ENCODE measurements at places on chromosomes 1 and 21.

DNA sequence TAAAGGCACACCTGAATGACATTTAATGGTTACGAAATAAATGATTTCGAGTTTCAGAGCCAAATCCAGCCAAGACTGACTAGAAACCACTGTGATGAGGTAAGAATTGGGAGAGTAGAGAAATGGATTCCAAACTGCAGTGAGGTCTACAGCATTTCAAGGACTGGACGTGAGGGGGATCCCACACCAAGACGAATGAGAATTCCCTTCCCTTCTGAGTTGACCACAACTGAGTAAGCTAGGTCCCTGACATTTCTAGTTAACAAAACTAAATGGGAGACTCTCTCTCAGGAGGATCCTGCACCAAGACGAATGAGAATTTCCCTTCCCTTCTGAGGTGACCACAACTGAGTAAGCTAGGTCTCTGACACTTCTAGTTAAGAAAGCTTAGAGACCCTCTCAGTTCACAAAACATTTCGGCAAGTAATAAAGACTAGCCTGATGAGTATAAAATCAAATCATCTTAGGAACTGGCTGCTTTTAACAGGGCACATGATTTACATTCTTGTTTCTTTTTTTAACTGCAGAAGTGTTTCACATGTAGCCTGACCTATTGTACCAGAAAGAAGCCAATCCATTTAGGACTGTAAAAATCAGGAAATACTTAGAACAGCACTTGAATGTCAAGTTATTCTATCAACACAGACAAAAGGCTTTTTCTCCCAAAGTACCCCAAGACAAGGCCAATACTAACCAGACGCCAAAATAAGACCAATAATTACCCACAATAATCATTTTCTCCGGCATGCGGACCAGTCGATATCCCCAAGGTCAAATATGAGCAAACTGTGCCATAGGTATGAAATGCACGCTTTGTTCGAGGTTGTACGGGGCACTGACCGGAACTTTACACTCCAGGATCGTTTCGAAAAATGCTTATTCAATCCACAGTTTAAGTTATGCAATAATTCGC, 1.4 kb upstream of the SPATA1 start:
- no peak for DNase-seq

- DNase-seq, result no peak
Measured at GRCh38 chr1:196152975-196153374, 455.3 kb downstream of the KCNT2 start.

DNA sequence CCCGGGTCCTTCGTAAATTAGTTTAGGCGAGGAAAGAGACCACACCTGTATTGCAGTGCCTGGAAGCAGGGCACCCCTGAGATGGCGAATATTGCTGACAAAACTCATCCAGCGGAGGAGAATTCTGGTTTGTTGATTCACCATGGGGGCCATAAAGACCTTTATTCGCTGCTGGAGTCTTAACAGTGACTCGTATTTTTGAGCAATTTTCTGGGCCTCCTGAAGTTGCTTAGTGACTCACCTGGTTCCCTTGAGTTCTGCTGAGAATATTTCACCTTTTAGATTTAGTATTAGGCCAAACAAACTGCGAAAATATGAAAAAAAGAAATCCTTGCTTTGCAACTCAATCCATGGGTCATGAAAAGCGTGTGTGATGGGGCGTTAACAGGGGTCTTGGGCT, 20.6 kb upstream of the H6PD start:
- DNase-seq, result no peak

- DNase-seq, result no peak
Measured at GRCh38 chr1:62068978-62069377, 125.7 kb upstream of the L1TD1 start.

DNA sequence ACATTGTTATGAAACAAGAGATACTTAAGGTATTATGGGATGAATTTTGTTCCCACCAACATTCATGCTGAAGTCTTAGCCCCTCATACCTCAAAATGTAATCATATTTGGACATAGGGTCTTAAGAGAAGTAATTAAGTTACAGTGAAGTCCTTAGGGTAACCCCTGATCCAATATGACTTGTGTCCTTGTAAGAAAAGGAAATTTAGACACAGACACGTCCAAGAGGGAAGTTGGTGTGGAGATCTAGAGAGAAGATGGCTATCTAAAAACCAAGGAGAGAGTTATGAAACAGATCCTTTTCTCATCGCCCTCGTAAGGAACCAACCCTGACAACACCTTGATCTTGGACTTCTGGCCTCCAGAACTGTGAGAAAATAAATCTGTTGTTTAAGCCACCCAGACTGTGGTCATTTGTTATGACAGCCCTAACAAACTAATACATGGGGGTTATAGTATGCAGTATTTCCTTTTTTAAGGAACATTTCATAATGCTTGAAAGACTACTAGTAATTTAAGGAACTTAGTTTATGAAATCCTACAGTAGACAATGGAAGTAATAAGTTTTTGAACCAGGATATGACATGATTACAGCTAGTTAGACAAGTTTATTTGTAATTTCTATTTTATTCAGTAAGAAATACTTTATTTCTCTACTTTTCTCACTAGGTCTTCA, 875.5 kb upstream of the ADGRL2 start:
- DNase-seq, result no peak

- DNase-seq, result no peak
Measured at GRCh38 chr1:200410566-200410878, 686 bp upstream of the ZNF281 start.

DNA sequence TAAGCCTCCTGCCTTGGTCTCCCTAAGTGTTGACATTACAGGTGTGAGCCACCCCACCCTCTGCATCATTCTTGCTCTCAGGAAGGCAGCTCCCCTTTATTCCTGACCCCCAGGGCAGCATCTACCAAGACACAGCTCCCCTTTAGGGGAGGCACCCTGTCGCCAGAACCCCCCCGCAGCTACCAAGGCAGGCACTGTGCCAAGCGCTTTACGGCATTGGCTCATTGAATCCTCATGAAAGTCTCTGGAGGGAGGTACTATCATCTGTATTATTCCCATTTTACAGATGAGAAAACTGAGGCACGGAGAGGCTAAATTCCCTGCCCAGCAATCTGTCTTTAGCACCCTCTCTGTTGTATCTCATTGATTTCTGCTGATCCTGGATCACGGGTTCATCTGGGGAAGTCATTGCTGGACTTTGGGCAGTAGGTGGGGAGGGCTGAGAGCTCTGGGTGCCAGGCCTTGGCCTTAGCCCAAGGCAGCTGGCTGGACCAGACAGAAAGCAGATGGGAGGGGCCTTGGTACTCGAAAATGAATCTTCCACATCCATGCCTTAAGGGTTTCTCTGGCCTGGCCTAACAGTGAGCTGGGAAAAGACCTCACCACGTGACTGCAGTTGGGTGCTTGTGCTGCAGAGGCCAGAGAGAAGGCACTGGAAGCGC, 5.9 kb downstream of the PLOD1 start:
- DNase-seq, result no peak

DNA sequence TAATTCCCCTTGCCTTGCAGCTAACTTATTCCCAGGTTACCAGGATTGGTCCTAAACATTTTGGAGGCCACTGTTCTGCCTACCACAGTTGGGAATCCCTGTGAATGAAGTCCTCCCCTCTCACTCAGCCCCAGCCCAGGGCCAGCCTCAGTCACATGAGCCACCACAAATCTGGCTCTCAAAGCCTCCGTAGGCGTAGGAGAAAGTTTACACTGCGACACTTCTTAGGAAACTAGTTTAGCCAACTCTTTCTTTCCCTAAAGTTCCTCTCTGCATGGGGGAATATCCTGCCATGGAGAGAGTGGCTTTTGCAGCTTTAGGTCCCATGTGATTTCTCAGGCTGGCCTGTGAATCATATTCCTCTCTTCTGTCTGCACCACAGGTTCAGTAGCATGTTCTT, 45.7 kb upstream of the ETV3 start:
- no peak for DNase-seq

DNA sequence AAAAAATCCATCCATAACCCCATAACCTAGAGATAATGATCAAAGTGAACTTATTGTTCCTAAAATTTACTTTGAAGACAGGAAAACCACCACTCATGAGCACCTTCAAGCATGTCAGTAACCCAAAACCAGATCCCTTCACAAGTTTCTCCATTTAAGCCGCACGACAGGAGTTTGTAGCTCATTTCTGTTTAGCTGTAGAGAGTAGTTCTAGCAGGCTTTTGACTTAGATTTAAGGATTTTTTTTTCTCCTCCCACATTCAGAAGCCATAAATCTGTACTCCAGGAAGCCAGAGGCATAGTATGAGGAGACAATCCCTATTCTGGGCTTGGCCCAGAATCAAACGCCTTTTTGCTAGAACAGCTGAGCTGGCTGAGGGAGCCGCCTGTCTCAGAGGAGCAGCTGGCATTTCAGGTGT, 25.6 kb downstream of the TOMM20 start:
- no peak for DNase-seq

GRCh38 chr1:190474650-190475211, 2.9 kb downstream of the BRINP3 start:
- DNase-seq, result no peak

All from T follicular helper cell (primary cell).